Activated T-cell treated with anti-CD3 and anti-CD28 coated beads, Interleukin-2, amount 50 U/mL, for 72 hours (primary cell): ENCODE measurements at places on chromosomes 2 and 18. TPM values are rescaled to one million over a fixed set of nuclear protein-coding genes. Genes with fewer than 3 reads are reported as not detected.

IL36RN gene
- total RNA-seq: not detected

AFF3 gene
- total RNA-seq: 0.39 TPM

AQP12A gene
- total RNA-seq: not detected

CCDC150 gene
- total RNA-seq: 20.9 TPM

FIGLA gene
- 0.35 TPM for total RNA-seq

CNNM4 gene
- 9.1 TPM for total RNA-seq

SLC16A14 gene
- 0.37 TPM for total RNA-seq

ATG16L1 gene
- 26.0 TPM for total RNA-seq

SERPINB3 gene
- total RNA-seq: not detected

DSG2 gene
- total RNA-seq: 1.6 TPM

LHCGR gene
- not detected for total RNA-seq

TPO gene
- not detected for total RNA-seq

BCL2 gene
- 98.3 TPM for total RNA-seq

PSMA8 gene
- total RNA-seq: 0.81 TPM

POTEC gene
- not detected for total RNA-seq

CERKL gene
- total RNA-seq: 0.07 TPM

CHST10 gene
- 7.5 TPM for total RNA-seq

CELF4 gene
- not detected for total RNA-seq

ATP8B1 gene
- not detected for total RNA-seq

KIAA2012 gene
- not detected for total RNA-seq

EPB41L3 gene
- total RNA-seq: 3.4 TPM
